ENCODE measurements at places on chromosomes 5 and 9.

DNA sequence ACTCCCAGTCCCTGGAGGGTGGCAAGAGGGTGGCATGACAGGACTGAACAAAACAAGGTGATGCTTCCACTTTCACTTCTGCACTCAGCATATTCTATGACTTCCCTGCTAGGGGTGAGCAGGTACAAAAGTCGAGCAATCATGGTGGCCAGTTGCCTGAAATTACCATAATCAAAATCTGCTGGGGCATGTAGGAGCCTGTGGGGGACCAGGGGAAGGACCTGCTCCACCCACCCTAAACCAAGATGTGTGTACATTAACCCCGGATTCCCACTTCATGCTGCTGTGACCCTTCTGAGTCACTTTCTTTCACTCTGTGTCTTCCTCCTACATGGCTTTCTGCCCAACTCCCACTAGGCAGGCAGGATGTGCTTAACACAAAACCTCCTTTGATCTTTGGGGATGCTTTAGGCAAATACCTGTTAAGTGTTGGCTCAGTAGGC is 73.3 kb upstream of the PHF24 start:
- DNase-seq, result no peak

GRCh38 chr5:163963881-163964280 is 458.5 kb downstream of the MAT2B start:
- no peak for DNase-seq

GRCh38 chr9:113886026-113886369 is 9.9 kb downstream of the ZNF618 start:
- no peak for DNase-seq

DNA sequence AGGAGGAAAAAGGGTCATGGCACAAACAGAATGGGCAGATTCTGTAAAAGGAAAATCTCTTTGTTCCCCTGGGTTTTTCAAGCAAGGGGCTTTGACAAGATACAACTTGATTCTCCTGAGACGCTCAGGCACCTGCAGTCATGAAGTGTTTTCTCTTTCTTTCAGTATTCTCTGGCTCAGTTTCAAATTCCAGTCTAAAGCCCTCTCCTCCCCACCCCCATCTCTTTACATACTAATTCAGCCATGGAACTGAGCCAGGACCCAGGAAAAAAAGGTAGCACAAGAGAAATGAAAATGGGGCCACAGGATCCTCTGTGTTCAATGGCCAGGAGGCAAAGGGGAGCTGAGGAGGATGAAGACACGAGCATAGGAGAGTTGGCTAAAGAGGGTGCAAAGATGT is 408.4 kb downstream of the SPOCK1 start:
- no peak for DNase-seq

GRCh38 chr9:131810351-131811170 is 70.7 kb upstream of the RAPGEF1 start:
- no peak for DNase-seq

DNA sequence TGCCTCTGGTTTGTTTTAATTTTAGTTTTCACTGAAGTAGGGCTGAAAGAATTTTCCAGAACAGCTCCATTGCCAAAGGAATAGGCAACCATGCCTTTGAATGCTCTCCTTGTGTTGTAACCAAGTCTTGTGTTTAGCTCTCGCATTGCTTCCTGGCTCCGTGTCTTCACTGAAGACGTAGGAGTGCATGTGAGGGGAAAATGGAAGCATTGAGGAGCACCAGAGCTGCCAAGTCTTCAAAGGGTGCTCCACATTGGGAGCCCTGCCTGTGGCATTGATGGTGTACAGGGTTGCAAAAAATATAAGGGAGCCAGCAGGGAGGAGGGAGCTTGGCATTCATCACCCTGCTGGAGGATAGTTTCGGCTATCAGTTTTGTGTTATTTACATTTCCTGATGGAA is 86.6 kb downstream of the NTRK2 start:
- DNase-seq, result no peak

DNA sequence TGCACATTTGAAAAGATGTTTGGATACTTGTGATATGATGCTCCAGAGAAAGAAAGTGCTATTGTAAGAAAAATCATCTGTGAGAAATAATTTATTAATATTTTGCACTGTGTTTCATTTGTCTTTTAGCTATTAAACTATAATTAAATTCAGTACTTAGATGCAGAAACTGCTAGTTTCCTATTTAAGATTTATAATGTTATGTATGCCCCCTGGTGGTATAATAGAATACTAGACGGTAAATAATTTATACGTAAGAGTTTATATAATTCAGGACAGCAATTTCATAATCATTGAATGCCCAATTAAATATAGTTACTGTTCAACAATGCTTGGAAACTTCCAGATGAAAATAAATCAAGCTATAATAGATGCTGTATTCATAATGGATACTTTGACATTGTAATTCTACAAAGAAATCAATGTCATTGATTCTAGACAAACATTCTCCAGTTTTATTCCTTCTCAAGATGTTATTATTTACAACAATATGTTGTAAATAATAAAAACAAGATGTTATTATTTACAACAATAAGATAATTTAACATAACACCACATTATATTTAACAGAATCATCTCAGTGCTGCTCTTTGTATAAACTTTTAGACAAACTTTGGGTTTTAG is 101.0 kb downstream of the TMEM232 start:
- DNase-seq, result no peak

Measured in stimulated activated CD4-positive, alpha-beta T cell treated with anti-CD3 and anti-CD28 coated beads, TNF-alpha, amount 100 ng/mL, for 1 hour (primary cell).